ENCODE measurements at places on chromosomes 7 and 10.

DNA sequence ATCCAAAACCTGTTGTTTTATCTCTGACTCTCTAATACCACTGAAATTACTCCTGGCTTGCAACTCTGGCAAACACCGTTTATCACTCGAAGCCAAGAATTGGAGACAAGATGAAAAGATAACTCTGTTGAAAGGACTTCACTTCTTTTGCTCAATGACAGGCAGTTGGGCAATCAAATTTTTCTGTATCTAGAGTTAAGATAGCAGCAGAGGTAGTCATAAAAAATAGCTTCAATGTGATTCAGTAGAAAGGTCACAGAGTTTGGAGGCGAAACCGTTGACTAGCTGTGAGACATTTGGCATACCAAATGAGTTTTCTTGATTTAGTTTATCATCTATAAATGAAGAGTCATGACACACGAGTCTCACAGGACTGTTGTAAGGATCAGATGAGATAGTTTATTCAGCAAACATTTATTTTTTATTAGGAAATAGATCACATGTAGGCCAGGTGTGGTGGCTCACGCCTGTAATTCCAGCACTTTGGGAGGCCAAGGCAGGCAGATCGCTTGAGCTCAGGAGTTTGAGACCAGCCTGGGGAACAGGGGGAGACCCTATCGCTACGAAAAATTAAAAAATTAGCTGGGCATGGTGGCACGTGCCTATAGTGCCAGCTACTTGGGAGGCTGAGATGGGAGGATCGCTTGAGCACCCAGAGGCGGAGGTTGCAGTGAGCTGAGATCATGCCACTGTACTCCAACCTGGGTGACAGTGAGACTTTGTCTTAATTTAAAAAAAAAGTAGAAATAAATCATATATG lies 23.6 kb downstream of the AKR1B1 start:
- DNase-seq = no peak

DNA sequence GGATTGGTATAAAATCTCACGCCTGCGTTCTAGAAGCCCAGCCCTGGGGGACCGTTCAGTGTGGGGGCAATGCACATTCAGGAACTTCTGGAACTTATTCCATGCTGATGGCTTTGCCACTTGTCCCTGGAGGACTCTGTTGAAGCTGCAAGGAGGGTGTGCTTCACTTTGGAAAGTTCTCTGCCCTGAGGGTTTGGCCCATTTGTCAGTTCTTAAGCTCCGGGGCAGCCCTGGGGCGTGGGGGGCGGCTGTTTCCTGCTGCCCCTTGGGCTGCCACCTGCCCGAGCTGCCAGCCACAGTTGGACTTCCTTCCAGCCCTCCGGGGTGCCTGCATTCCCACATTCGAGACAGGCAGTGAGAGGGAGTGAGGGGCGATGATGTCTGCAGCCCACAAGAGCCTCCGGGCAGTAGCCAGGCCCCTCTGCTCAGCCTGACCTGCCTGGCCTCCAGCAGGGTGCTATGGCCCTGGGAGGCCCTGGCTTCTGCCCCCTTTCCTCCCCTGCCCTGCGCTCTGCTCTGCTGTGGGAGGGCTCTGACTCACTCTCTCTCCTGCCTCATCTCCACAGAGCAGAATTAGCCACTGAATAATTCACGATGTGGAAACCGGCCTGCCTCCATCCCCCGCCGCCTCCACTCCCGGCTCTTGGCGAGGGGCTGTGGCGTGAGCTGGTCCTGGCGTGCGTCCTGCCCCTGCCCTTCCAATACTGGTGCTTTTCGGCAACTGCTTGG lies 1.9 kb downstream of the TTYH3 start:
- peak; percentile 28 for DNase-seq

DNA sequence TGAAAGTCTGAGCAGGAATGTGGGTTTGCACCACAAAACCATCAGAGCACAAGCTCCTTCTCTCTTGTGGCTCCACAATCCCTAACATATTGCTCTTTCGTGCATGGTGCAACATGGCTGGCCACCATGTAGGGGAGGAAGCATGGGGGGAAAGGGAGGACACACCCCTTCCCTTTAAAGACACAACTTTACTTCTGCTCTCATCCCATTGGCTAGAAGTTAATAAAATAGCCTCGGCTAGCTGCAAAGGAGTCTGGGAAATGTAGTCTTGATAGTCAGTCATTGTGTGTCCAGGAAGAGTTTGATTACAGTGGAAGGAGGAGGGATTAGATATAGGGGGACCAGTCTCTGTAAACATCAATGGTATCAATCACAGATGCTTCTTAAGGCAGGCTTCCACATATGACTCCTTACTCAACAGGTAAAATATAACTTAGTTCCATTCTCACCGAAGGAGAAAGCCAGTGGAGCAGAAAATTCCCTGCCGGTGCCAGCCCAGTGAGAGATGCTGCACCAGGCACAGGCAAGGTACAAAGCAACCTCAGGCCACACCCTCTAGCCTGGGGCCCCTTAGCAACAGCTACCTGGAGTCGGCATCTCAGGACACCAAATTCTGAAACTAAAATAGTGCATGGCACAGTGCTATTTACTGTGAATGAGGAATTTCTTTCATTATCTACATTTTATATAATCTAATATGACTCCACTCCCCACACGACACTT lies 124.7 kb upstream of the CTBP2 start:
- DNase-seq = no peak

DNA sequence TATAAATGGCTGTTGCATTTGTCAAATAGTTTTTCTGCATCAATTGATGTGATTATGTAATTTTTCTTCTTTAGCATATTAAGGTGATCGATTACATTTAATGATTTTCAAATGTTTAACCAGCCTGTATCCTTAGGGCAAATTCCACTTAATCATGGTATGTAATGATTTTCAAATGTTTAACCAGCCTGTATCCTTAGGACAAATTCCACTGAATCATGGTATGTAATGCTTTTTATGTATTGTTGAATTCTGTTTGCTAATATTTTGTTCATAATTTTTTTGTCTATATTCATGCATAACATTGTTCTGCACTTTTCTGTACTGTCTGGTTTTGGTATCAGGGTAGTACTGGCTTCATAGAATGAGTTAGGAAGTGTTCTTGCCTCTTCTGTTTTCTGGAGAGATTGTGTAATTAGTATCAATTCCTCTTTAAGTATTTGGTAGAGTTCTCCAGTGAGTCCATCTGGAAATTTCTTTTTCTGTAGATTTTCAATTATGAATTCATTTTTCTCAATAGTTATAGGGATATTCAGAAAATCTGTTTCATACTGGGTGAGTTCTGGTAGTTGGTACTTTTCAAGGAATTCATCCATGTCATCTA lies 393.2 kb upstream of the FOXK1 start:
- no peak for DNase-seq

- no peak for DNase-seq
Measured at GRCh38 chr7:135775230-135775629, 26.6 kb upstream of the FAM180A start.

GRCh38 chr7:144255471-144255897 lies 9.1 kb downstream of the OR2A7 start:
- no peak for DNase-seq

- DNase-seq = no peak
Measured at GRCh38 chr7:134766779-134767519, 12.5 kb upstream of the CALD1 start.

- DNase-seq = no peak
Measured at GRCh38 chr7:69981646-69982045, 383.4 kb downstream of the AUTS2 start.

- no peak for DNase-seq
Measured at GRCh38 chr10:111161109-111161874, 84.5 kb downstream of the ADRA2A start.

- DNase-seq = no peak
Measured at GRCh38 chr7:141960687-141961422, 12.7 kb downstream of the TAS2R38 start.

DNA sequence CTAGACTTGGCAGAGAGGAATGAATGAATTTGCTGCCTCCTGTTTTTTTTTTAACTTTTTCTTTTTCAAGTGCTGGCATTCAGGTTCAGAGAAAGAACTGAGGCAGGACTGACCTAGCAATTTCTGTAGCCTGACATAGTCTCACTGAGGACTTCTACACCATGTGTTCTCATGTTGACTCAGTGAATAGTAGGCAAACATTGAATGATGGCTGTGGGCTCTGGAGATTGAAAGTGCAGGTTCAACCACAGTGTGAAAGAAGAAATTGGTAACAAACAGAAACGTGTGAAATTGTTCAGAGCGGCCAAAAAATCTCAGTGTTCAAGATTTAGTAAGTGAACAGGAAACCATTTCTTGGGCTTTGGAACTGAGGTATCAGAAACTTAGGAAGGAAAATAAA lies 322.4 kb upstream of the GHITM start:
- DNase-seq = no peak

DNA sequence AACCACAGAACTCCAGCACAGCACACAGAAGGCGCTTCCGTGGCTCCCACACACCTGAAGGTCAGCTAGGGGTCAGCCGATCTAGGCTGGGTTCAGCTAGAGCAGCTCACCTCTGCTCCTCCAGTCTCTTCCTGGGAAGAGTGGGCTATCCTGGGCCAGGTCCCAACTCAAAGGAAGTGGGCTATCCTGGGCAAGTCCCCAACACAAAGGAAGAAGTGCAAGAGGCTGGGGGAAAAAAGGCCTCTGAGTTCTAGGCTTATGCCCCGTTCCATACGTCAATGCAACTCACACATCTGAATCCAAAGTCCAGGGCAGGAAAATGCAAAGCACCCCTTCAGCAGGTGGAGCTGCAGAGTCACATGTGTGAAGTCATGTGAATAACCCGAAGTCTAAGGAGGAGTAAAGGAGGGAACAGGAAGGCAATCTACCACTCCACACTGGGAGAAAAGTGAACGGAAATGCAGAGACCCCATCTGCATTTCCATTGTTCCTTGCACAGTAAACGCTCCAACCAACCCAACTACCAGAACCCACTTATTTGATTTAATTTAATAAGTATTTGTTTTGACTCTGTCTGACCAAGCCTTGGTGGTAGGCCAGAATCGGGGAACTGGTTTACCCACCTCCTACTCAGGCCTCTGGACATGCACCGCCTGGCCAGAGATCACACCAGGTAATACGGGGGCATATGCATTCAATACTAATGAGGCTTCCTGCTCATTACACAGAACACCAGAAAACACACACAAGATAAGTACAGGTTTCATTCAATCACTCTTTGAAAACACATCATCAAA lies 95.5 kb upstream of the RNF32 start:
- DNase-seq = no peak

- DNase-seq = no peak
Measured at GRCh38 chr7:115297656-115298055, 375.8 kb downstream of the MDFIC start.

GRCh38 chr7:95199779-95200558 lies 124.4 kb downstream of the PON1 start:
- DNase-seq = no peak

DNA sequence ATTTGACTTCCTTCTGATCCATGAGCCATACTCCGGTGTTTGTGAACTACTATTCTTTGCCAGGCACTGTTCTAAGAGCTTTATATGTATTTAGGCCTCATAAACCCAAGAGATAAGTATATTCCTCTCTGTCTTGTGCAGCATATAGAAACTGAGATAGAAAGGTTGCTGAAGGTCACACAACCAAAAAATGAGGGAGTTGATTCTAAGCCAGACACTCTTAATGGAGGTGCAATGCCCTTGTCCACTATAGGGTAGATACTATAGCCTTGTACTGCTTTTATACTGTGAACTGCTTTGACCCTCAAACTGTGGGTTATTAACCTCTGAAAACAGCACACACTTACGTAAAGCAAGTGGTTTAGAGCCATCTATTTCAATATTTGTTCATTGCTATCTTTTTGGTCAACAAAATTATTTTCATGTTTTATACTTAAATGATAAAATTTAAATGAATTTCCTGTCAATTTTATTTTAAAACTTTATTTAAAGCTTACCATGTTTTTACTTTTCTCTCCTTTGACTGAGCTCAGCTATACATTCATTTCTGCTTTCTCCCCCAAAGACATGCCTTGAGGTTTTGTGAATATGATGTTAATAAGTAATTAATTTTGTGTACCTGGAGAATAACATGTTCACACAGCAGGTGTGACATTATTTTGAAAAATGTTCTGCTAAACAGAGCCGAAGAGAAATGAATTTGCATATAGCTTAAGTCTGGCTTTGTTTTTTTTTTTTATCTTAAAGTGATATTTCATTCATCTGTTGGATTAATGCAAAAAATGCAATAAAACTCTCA lies 687.3 kb downstream of the DNAJB9 start:
- no peak for DNase-seq

DNA sequence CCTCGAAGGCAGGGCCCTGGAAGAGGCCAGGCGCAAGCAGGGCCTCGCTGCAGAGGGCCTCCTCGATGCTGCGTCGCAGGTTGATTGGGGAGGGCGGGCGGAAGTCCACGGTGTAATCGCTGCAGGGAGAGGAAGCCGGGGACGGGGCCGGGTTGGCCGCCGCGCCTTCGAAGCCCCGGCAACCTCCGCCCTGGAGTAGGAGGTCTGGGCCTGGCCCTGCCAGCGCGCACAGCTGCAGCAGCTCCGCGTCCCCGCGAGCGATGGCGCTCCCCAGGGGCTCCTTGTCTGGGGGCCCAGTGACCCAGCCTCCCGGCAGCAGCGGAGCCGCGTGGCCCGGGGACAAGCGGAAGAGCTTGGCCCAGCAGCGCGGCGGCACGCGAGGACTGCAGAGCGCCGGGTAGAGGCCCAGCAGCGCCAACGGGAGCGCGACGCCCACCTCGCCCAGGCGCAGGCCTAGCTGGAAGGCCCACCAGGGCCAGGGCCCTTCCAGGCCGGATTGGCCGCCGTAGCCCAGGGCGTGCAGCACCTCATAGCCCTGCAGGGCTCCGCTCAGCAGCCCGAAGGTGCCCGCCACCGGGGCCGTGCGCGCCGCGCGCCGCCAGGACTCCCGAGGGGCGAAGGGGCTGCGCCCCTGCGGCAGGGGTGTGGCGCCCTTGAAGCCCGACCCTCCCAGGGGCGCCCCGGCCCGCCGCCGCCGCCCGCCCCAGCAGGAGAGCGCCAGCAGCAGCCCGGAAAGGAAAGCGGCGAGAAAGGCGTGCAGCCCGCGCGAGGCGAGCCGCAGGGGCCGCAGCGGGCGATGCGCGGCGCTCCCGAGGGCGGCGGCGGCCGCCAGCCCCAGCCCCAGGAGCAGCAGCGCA lies 7.8 kb upstream of the RBM28 start:
- peak; percentile 9 for DNase-seq

- DNase-seq = no peak
Measured at GRCh38 chr10:95395947-95396449, 105.2 kb upstream of the PDLIM1 start.

DNA sequence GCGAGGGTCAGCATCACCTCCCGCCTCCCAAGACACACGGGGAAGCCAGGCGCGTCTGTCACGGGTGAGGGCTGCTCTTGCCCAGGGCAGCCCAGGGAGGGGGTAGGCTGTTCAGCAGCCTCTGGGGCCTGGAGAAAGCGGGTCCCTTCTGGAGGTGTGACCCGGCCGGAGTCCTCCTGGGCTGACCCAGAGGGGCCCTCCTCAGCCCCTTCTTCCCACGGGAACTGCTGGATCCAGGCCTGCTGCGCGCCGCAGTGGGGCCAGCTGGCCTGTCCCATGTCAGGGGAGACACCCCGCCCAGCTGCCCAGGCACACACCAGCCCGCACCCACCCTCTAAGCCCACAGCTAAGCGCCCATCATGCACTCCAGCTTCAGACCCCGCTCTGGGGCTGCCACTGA lies 41.8 kb downstream of the INSIG1 start:
- no peak for DNase-seq

GRCh38 chr7:49775065-49775948 lies 1.9 kb downstream of the VWC2 start:
- no peak for DNase-seq
